ENCODE measurements at places on chromosomes 2 and 18. TPM values are rescaled to one million over a fixed set of nuclear protein-coding genes. Genes with fewer than 3 reads are reported as not detected.

Gene MALL
- 199 TPM for polyA plus RNA-seq

Gene FAM124B
- 0.81 TPM for polyA plus RNA-seq

Gene PCARE
- not detected for polyA plus RNA-seq

Gene D2HGDH
- polyA plus RNA-seq: 19.6 TPM

Gene DTNA
- 4.9 TPM for polyA plus RNA-seq

Gene TDRD15
- 0.01 TPM for polyA plus RNA-seq

Gene NT5C1B
- not detected for polyA plus RNA-seq

Measured in small intestine (tissue), 16 donors.